ENCODE measurements at places on chromosomes 4 and X.

GRCh38 chr4:44927399-44928380, 201.3 kb upstream of the GNPDA2 start:
- DNase-seq = no peak

GRCh38 chr4:147096667-147097604, 151.3 kb upstream of the TTC29 start:
- no peak for DNase-seq

DNA sequence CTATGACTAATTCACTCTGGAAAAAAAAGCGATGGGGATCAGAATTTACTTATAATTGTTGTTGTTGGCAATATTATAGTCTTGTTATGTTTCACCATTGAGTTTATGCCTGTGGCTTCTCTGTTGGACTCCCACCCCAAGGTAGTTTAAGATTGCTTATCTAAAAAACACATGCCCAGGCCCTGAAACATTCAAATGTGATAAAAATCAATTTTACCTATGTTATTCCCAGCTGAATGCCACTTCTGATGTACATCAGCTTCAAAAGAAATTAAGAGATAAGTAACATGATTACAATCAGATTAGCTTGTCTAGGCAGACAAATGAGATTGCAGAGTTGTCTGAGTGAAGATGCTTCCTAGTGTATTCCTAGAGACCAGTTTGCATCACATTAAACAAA, 484.7 kb downstream of the PCDH7 start:
- no peak for DNase-seq

- no peak for DNase-seq
Observed at GRCh38 chrX:30659421-30659820, 6.2 kb downstream of the GK start.

GRCh38 chr4:182537031-182537795, 294.0 kb downstream of the TENM3 start:
- DNase-seq = no peak

GRCh38 chr4:17447056-17447455, 64.8 kb downstream of the QDPR start:
- DNase-seq = no peak

- DNase-seq = no peak
Observed at GRCh38 chrX:137999071-137999470, 433.1 kb downstream of the ZIC3 start.

- DNase-seq = no peak
Observed at GRCh38 chr4:33831442-33832066, 2412.8 kb downstream of the ARAP2 start.
